Stimulated activated CD8-positive, alpha-beta memory T cell treated with anti-CD3 and anti-CD28 coated beads, Interleukin-15, amount 100 ng/mL, for 1 hour (primary cell): ENCODE measurements at places on chromosomes 16 and 17.

- no peak for DNase-seq
Observed at GRCh38 chr16:24049113-24049512, 207.0 kb upstream of the CACNG3 start.

DNA sequence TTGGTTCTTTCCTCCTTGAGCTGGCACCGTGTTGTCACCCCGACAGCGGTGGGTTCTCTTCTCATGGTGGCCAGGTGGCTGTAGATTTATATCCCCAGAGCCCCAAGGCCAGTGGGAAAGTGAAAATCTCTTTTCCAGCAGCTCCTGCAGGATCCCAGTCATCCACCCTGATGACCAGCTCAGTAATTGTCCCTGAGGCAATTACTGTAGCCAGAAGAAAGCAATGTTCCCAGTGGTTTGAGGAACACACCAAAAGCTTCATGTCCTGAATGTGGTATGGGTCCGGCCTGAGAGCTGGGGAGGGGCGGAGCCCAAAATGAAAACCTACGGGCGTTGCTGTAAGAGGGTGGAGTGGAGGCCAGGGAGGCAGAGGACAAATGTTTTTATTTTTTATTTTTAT lies 69.0 kb downstream of the WSB1 start:
- DNase-seq: no peak

- DNase-seq: no peak
Observed at GRCh38 chr17:339193-340061, 13.2 kb downstream of the RPH3AL start.

GRCh38 chr16:86498155-86498670 lies 12.1 kb upstream of the FOXF1 start:
- no peak for DNase-seq

DNA sequence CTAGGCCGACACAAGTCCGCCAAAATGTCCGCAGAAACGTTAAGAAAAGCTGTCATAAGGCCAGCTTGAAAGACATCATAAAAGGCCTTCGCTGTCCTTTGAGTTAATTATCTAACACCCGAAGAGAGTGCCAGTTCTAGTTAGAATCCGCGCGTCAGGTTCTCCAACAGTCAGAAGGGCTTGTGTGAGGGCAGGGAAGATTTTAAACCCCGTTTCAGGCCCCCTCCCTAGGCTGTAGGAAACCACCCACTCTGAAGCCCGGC lies 729 bp upstream of the CLTC start:
- DNase-seq: no peak

GRCh38 chr16:10356870-10357842 lies 28.7 kb upstream of the ATF7IP2 start:
- DNase-seq: no peak

DNA sequence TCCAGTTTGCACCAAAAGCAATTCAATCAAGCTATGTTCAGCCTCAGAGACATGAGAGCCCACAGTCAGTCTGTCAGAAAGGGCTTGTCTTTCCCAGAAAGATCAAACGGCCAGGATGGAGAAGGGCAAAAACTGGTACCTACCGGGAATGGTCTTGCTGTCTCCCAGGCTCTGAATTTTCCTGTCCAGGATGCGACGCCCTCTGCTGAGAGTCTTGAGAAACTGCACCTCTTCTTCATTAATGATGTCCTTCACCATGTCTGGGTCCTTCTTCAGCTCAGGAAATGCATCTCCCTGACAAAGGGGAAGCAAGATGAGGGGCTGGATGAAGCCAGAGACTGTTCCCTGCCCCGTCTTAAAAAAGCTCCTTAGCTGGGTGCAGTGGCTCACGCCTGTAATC lies 15.8 kb upstream of the EXOSC6 start:
- no peak for DNase-seq

DNA sequence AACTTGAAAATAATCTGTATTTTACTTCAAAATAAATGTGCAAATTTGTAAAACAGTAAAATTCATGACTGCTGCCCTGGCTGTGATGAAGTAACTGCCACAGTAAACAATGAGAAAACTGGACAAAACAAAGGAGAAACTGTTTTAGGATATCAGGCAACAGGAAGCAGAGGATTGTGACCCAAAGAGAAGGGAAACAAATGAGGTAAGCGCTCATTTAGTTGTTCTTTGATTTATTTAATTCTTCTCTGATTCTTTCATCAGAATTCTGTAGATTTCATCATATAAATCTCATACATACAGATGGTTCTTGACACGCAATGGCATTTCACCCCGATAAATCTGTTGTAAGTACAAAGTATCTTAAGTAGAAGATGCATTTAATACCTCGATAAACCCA lies 198.1 kb upstream of the AXIN2 start:
- no peak for DNase-seq

DNA sequence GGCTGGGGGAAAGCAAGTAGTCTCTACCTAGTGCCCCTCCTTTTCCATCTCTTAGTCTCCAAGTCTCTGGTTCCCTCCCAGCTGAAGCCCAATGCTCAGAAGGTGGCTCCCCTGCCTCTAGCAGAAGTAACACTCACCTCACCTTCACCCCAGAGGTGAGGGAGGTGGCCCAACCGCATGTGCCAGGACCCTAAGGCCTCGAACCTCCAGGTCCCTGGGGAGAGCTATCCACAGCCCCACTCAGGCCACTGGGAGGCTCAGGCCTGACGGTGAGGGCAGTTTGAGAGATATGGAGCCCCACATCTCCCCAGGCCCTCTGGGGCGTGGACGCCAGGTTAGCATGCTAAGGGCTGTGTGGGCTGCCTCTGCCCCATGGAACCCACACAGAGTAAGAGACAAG lies 5.8 kb downstream of the CBLN1 start:
- DNase-seq: no peak

- DNase-seq: no peak
Observed at GRCh38 chr17:28598389-28598788, 436 bp downstream of the SPAG5 start.

- no peak for DNase-seq
Observed at GRCh38 chr17:10169290-10169689, 29.1 kb downstream of the GAS7 start.

DNA sequence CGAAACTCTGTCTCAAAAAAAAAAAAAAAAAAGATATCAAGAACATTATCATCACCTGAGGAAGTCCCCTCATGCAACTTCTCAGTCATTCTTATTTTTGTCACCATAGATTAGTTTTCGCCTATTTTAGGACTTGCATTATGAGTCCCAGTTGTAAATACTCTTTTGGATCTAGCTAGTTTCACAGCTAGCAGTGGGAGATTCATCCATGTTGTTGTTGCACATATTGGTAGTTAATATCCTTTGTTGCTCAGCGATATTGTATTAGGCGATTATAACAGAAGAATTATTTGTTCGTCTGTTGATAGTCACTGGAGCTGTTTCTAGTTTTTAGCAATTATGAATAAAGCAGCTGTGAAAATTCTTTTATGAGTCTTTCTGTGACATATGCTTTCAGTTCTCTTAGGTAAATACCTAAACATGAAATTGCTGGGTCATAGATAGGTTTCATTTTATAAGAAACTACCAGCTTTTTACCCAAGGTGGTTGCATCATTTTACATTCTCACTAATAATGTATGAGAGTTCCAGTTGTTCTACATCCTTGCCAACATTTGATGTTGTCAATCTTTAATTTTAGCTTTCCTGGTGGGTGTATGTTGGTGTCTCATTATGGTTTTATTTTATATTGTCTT lies 40.7 kb upstream of the MAP3K14 start:
- no peak for DNase-seq

DNA sequence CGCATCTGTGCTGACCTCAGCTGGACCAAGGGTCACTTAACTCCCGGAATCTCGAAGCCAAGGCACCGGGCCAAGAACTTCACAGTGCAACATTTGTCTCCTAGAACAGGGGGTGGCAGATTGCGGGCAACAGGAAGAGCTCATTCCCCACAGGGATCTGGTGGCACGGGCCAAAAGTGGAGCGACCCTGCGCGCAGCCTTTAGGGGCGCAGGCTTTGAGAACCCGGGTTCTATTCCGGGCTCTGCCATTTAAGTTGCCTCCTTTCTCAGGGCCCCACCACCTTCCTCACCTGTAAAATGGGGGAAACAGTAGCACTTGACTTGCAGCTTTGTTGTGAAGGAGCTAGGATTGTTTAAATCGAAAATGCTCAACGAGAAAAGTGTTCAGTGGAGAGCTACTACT lies 651 bp downstream of the SHMT1 start:
- no peak for DNase-seq

DNA sequence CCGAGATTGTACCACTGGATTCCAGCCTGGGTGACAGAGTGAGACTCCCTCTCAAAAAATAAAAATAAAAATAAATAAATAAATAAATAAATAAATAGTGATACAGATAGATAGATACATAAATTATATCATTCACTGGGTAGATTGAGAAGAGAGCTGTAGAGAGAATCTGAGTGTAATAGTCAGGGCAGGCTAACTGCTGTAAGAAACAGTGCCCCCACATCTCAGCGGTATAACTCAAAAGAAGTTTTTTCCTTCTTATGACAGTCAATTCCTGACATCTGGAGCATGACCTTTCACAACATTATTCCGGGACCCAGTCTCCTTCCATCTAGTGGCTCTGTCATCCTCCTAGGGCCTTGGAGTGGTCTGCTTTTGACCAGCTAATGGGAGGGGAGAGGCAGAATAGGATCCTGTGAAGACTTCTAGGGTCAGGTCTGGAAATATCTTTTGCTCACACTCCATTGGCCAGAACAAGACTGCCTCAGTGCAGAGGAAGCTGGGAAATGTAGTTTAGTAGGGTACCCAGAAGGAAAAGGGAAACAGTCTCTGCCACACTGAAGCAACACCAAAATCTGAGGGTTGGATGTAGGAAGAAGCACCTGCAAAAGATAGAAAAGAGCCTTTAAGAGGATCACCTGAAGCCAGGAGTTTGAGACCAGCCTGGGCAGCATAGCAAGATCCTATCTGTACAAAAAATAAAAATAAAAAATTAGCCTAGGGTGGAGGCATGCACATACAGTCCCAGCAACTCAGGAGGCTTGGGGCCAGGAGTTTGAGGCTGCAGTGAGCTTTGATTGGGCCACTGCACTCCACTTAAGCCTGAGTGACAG lies 3.0 kb upstream of the QPRT start:
- DNase-seq: no peak

- no peak for DNase-seq
Observed at GRCh38 chr16:86577314-86577971, 906 bp upstream of the FOXL1 start.

- DNase-seq: no peak
Observed at GRCh38 chr17:10247810-10248209, 49.4 kb upstream of the GAS7 start.

DNA sequence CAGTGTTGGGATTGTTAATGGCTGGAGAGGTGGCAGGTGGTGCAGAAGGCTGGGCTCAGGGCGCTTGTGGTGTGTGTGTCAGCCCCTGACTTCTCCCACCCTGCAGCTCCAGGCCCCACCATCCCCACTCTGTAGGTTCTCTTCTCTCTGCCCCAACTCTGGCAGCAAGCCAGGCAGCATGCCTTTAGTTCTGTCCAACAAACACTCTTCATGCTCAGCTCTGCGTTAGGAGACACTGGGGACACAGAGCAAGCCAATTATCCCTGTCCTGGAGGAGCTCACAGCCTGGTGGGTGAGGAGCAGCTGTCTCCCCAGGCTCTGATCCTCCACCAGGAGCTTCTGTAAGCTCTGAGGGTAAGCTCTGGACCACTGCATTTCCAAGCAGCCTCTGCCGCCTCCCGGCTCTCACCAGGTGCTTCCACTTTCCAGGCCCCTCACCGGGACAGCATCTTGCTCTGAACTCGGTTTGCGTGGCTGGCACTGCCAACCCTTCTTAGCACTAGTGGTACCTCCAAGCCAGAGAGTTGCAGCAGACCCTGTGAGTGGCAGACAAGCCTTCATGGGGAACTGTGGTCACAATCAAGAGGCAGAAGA lies 34.3 kb upstream of the WSCD1 start:
- DNase-seq: no peak

GRCh38 chr17:4209611-4210010 lies 54.2 kb downstream of the ANKFY1 start:
- no peak for DNase-seq

DNA sequence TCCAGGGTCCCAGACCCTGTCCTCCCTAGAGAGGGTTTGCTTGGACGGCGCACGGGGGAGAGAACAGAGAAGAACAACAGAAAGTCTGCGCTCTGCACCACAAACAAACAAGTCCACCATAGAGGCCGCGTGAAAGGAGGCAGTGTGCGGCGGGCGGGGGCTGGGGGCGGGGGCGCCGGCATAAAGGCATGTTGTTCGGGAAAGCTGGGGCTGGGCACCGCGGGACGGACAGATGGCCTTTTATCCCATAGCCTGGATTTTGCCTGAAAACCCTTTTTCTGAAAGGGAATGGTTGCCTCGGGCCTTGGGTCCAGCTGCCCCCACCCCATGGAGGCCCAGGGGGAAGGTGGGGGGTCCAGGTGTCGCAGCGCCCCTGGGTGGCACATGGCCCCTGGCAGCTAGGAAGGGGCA lies 26.0 kb downstream of the FA2H start:
- no peak for DNase-seq

DNA sequence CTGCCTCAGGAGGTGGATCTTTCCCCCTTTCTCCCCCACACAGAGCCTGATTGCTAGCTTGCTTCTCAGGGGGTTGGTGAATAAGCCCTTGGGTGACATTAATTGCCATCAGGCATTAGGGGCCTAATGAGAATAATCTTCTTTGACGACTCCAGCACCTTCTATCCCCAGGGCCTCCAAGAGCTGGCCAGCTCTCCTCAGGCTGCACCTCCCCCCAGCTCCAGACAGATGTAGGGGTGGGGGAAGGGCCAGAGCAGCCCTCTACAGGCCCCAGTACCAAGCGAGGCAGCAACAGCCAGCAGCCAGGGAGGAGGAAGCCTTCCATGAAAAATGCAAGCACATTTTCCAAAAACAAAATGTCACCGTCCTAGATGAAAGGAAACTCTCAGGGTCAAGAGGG lies 1.4 kb upstream of the TMEM132E start:
- no peak for DNase-seq

GRCh38 chr16:84463221-84463620 lies 41.2 kb downstream of the MEAK7 start:
- DNase-seq: no peak

GRCh38 chr17:60135951-60136666 lies 13.7 kb upstream of the CA4 start:
- DNase-seq: no peak

- no peak for DNase-seq
Observed at GRCh38 chr17:60383379-60383778, 8.6 kb downstream of the USP32 start.

DNA sequence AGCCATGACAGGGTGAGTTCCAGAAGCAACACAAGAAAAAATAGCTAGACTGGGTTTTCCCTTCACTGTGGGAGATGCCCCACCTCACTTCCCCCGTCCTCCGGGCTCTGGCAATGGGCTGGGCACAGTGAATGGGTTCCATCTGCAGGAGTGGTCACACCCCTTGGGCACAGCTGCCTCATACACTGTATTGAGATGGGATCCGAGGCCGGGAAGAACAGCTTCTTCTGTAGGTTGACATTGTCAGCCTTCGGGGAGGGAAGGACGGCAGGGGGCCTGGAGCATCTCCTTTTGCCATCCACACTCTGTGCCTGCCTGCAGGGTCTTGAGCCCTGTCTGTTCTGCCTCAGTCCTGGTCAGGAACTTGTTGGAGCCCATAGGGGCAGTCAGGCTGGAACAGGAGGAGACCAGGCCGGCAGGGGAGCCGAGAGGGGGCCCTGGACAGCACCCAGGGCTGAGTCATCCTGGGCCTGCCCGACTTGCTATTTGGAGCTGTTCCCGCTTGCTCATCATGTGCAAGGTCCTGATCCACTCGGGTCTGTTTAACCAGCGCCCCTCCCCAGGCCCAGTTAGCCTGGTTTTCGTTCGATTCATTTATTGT lies 286.7 kb downstream of the SEC14L1 start:
- DNase-seq: no peak

GRCh38 chr17:19716108-19717030 lies at the start of gene SLC47A2:
Gene SLC47A2 (minus strand): TSS chr17:19716584. CDS start chr17:19716555, 29 bp downstream.
- DNase-seq: no peak
